Sigmoid colon (tissue), 7 donors: ENCODE measurements at places on chromosomes 3 and 15. TPM values are rescaled to one million over a fixed set of nuclear protein-coding genes. Genes with fewer than 3 reads are reported as not detected.

PPARG gene
- total RNA-seq = 10.2 TPM

SIDT1 gene
- 1.1 TPM for total RNA-seq

SAMMSON gene
- 0.82 TPM for total RNA-seq

CD86 gene
- 3.9 TPM for total RNA-seq

CLSTN2 gene
- total RNA-seq = 4.4 TPM

ASB14 gene
- not detected for total RNA-seq

LDHAL6B gene
- total RNA-seq = not detected

ARGFX gene
- not detected for total RNA-seq

NOX5 gene
- not detected for total RNA-seq

MYZAP gene
- 55.6 TPM for total RNA-seq

ONECUT1 gene
- total RNA-seq = not detected

PLSCR5 gene
- total RNA-seq = not detected

TFRC gene
- total RNA-seq = 51.0 TPM
